Stimulated activated CD8-positive, alpha-beta memory T cell treated with anti-CD3 and anti-CD28 coated beads, Interleukin-4, amount 100 ng/mL, for 48 hours (primary cell): ENCODE measurements at places on chromosomes 5 and 9.

GRCh38 chr5:150266871-150267291, 22.7 kb downstream of the CAMK2A start:
- no peak for DNase-seq

DNA sequence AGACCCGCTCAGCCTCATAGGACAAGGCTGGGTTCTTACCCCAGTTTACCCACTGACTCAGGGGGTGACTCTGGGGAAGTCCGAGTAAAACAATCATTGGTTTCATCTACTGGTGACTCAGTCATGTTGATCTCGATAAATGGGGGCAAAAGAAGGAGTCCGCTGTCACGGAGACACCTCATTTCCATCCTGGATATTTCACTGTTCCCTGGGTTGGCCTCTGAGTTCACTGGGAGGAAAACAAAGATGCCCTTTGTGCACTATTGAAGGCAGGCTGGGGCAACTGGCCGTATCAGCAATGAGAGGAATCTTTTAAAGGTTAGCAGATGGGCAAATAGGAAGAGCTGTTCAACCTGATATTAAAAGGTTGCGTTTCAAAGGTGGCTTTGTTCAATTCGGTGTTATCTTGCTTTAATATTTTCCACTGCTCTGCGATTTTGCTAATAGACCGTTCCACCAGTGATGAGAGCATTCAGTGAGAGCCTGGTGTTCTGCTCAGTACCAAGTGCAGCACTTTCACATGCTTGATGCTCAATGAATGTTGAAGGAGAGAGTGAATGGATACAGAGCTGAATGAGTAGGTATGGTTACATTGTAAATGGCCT, 110.2 kb upstream of the EGFLAM start:
- no peak for DNase-seq

- no peak for DNase-seq
Observed at GRCh38 chr9:137385061-137385655, 37.8 kb downstream of the EXD3 start.

DNA sequence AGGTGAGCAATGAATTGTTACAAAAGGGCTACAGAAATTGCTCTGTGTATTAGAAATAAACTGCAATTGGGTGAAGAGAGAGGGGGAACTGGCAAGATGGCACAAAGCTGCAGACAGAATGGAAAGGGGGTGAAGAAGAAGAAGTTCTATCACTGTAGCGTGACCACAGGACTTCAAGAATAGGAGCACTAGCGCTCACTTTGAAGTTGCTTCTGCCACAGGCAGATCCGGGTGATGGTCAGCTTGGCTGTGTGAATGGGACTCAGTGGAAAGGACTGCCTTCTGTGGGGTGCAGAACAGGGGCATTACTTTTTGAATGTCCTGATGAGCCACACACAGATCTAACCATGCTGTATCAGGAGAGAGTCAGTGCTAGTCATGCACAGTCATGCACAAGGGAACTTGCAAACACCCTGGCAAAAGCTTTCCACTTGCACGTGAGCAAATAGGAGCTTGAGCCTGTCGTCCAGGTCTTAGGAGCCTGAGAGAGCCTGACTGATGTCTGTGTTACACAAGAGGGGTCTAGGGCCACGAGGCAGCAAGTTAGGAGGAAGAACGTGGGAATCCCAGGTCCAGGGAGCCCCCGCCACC, 16.3 kb downstream of the IL5 start:
- no peak for DNase-seq

- no peak for DNase-seq
Observed at GRCh38 chr9:27499451-27499850, 24.6 kb upstream of the IFNK start.

DNA sequence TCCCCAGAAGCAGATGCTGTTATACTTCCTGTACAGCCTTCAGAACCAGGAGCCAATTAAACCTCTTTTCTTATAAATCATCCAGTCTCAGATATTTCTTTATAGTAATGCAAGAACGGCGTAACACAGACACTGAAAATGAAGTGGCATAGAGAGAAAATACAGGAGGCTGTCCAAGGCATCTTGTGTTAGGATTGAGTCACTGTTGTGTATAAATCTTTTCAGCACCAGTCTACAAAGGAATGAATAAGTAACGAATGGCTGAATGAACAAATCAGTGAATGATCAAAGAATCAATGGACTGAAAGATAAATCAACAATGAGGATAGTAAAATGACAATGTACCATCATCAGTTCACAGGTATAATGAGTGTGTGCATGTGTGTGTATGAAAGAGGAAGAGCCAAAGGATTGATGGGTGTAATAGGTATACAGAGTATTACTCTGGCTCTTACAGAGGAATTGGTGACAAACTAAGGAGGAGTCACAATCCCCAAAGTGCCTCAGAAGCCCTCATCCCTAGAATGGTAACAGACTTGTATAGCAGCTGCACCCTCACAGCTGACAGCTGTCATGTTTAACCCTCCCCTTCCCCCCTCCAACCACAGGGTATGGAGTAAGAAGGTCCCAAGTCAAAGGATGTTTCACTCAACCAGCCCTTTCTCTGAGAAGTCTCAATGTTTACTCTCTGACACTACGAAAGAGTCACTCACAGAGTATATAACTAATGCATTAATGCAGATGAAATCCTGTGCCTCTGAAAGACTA, 29.8 kb upstream of the MIER3 start:
- no peak for DNase-seq

GRCh38 chr5:10474521-10475075, 32.9 kb downstream of the ROPN1L start:
- no peak for DNase-seq

DNA sequence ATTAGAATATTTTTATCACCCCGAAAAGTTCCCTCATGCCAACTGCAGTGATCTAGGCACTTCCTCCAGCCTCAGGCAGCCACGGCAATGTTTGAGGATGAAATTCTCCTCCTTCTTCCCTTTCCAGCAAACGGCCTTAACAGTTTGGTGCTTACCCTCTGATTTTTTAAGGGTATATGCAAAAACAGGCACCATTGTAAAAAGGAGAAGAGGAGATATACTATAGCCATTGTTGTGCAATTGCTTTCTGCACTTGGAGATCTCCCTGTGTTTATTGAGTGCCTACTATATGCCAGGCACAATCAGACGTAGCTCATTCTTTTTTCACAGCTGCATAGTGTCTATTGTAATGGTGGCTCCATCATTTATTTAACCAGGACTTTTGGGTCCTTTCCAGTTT, 29.4 kb downstream of the GSN start:
- no peak for DNase-seq

DNA sequence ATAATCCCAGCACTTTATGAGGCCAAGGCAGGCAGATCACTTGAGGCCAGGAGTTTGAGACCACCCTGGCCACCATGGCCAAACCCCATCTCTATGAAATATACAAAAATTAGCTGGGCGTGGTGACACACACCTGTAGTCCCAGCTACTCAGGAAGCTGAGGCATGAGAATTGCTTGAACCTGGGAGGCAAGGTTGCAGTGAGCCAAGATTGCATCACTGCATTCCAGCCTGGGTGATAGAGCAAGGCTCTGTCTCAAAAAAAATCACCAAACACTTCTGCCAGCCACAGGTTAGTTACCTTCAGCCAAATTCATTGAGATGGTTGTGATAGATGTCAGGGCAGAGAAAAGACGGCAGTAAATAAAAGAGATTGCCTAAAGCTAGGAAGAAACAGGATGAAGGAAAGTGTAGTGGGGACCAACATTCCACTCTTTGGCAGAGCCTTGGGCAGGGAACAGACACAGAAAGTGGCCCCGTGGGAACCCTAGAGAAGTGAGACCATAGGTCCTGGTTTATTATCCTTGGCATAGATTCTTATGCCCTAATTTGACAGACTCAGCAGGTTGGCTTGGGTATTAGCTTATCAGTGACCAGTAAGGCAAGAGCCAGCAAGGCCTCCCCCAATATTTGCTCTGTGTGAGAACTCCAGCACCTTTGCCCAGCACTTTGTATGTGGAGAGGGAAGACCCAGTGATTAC, 5.5 kb upstream of the CEP120 start:
- no peak for DNase-seq

DNA sequence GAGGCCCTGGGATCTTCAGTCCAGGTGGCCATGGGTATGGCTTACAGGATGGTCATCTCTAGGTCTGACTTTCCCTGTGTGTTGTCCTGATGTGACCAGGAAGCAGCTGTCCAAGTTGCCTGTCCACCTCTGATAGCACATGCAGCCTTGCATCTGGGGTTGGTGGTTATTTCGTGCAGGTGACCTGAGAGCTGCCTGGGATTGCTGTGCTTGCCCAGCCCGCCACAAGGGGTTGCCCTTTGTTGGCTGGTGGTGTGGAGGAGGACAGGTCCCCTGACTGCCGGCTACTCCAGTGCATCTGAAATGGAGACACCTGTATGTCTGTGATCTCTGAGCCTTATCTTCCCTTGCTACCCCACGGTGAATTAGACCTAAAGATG, 212.6 kb downstream of the ARHGAP26 start:
- DNase-seq, result no peak

GRCh38 chr9:88835038-88835466, 156.2 kb upstream of the S1PR3 start:
- no peak for DNase-seq

DNA sequence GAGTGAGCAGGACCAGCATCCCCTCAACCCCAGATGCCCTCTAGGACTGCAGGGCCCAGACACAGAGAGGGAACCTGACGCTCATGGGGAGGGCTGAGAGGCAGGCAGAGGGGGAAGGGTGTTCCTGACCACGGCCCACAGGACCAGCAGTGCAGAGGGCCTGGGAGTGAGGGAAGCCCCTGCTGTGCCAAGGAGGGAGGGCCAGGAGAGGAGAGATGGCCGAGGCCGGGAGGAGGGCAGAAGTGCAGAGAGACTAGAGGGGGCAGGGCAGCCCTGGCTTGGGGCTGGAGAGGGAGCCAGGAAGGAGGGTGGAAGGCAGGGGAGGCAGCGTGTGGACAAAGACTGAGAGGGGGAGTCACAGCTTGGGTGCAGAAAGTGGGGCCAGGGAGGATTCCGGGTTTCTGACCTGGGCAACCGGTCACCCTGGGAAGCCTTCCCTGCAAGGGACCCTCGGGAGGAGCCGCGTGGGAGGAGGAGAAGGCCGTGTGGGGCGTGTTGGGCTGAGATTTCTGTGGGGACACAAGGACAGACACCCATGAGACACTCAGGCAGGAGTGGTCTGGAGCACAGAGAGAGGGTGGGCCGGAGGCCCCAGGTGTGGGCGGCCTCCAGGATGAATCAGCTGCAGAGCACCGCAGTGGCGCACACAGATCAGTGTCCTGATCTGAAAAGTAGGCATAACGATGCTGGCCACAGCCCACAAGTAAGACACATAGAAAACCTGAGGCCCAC, 117.5 kb downstream of the ADAMTS2 start:
- DNase-seq, result no peak

GRCh38 chr5:174834081-174834480, 109.7 kb downstream of the MSX2 start:
- no peak for DNase-seq

GRCh38 chr5:34716986-34717385, 60.9 kb downstream of the RAI14 start:
- DNase-seq, result no peak
